Hematopoietic multipotent progenitor cell treated with erythropoietin and hydrocortisone succinate and interleukin-3 and kit ligand, for 17 days (in vitro differentiated cells): ENCODE measurements at places on chromosomes 5 and 9.

GRCh38 chr5:10400411-10400810 lies 41.3 kb upstream of the ROPN1L start:
- DNase-seq: no peak

- DNase-seq: peak; percentile 48
Observed at GRCh38 chr9:69532396-69532795, 139.8 kb downstream of the APBA1 start.

GRCh38 chr5:163444526-163444925 lies 7.1 kb downstream of the CCNG1 start:
- DNase-seq: no peak

GRCh38 chr5:108061941-108062340 lies 320.0 kb downstream of the FBXL17 start:
- no peak for DNase-seq

DNA sequence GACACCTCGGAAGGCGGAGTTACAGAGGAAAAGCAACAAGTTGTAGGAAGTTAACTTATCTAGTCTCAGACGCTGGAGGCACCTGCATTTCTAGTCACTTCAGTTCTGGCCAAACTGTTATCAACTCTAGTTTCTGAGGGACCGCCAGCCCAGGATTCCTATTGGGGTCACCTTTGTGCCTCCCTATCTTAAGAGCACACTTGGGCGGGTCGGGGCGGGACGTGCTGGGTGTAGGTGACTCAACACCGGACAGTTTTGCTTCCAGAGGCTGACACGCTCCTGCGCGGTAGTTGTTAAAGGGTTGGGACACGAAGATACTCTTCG lies 679 bp upstream of the KDM4C start:
- DNase-seq: peak; percentile 94

DNA sequence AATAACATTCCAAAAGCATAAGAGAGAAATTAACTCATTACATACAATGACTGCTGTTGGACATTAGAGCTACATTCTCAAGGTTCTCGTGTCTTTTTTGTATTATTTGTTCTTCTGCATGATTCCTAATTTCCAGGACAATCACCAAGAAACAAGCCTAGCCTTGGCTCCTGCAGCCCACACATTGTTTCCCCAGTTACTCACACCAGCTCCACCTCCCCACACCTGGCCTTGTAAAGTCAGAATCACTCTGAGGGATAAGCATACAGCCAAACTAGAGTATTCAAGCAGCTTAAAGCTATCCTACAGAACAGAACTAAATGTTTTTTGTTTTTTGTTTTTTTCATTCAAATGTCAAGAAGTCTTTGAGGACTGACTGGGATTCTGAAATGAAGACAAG lies 189.2 kb downstream of the HINT1 start:
- DNase-seq: no peak

DNA sequence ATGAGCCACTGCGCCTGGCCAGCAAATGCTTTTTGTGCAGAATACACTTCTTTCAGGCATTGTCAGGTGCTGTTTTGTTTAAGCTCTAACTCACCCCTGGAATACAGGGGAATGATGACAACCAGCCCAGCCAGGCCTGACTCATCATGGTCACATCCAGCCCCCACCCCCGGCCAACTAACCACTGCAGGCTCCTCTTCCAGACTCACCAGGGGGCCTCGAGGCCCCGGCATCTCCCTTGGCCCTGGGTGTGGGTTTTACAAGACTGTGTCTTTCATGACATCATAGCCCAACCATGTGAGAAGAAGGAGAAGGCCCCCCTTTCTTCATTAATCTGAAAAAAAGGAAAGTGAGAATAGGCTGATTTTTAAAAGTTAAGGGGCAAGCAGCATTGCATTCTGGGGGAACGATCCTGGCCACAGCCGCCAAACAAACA lies 35.5 kb downstream of the OLFML2A start:
- DNase-seq: no peak

DNA sequence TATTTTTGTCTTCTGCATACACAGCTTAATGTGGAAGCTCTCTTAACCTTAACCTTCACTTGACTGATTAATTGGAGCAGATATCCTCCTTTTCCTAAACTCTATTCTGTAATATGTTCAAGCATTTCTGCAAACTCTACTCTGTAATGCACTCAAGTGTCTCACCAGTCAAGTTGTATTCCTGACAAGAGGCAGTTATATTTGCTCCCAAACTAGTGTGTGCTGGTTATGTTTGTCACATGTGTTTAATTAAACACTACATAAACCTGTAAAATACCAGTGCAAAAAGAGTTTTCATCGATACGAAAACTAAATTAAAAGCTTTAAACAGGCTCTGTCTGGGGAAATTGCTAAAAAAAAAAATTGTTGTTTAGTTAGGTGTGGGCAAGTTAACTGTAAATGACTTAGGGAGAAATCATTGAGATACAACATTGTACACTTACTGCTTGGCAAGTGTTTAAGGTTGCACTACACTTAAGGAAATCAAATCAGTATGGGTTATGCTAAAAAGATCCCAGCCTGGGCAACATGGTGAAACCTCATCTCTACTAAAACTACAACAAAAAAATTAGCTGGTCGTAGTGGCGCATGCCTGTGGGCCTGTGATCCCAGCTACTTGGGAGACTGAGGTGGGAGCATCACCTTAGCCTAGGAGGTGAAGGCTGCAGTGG lies 6.7 kb downstream of the FAF2 start:
- DNase-seq: no peak

DNA sequence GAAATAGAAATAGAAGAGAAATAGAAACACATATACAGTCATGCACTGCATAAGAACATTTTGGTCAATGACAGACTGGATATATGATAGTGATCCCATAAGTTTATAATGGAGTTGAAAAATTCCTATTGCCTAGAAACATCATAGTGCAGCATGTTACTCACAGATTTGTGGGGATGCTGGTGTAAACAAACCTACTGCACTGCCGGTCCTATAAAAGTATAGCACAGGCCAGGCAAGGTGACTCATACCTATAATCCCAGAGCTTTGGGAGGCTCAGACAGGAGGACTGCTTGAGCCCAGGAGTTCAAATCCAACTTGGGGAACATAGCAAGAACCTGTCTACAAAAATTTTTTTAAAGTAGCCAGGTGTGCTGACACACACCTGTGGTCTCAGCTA lies 240.6 kb upstream of the MAP3K1 start:
- no peak for DNase-seq

DNA sequence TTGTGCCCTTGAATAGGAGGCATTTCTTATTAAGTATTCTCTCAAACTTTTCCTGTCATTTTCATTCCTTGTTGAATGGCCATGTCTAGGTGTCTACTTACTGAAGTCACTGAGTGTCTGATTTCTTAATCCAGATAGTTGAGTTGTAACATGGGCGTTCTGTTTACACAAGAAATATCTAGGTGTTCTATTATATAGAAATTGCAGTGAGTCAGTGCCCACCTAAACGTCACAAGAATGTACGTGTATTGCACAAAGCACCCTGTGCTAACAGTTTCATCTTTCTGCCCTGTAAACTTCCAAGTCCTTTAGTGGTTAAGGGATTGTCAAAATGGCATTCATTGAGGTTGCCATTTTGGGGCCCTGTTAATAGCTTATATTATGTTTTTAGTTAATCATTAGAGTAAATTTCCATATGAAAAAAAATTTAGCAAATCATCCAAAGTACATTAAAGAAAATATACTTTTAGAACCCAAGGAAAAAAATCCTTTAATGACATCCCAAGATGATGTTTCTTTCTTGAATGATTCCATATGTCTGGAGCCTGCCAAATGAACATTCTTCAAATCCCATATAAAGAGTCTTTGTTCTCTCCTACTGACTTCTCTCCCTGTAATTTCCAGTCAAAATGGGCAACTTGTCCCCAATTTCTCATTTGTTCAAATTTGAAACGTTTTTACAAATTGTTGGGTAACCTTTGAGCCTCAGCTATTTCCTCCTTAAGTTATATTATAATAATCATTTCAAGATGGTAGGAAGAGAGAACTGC lies 114.2 kb downstream of the GOLPH3 start:
- DNase-seq: no peak

DNA sequence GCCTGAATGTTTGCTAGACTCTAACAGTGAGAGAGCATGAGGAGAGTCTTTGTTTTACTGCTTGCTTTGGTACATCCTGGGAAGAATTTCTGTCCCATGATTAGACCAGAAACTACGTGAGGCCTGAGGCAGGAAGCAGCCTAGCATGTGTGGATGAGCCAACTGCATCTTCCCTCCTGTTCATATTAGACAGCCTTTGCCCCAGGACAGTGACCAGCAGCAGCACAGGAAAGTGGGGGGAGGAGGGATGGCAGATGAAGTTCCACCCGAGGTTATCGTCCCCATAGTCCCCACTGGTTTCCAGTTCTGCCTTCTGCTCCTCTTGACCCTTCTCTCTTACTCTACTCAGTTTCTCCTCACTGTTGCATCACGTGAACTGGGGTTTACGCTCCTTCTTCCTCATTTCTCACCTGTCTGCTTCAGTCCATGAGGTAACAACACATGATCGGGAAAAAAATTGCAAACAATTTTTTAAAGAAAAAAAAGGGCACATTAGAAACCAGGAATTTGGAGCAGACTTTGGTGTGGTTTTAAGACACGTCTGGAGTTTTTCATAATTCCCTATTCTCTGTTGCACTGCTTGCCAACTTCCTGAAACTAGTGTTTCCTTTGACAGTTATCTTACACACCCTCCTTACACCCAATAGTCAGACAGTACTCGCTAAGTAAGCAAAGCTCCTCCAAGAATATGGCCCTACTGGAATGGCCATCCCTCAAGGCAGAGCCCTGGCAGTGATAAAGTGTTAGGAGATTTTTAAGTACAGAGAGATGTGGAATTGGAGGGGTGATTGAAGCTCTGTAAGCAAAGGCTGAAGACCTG lies 84.1 kb downstream of the SNX18 start:
- DNase-seq: no peak

DNA sequence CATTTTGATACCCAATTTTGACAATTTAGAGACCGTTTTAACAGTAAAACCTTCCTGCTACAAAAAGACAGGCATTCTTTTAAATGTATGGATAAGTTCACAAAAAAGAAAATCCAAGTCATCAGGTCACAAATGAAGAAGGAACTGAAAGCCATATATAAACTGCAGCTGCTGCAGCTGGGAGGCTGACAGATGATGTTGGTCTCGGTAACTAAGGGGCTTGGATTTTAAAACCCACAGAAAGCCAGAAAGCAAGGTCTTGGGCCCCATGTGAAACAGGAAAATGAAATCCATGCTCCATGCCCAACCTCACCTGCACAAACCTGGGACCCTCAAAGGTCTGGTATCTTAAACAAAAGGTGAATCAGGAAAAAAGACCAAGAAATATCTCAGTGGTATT lies 15.7 kb upstream of the C5orf34 start:
- no peak for DNase-seq

DNA sequence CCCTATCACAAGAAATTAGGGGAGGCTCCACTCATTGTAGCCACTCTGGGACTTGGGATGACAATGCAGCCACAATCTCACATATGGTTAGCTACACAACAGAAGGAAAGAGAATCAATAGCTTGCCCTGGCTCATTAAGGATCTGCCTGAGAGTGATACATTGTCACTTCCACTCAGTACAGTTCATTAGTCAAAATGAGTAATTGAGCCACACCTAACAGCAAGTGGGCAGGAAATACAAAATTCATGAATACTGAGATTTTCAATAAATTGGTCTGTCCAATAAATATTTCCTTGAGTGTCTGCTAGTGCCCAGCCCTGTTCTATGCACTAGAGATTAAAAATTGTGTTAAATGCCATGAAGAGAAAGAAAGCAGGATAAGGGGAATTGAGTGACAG lies 231.3 kb upstream of the NR4A3 start:
- no peak for DNase-seq

GRCh38 chr5:176578391-176578808 lies 29.3 kb downstream of the CDHR2 start:
- peak; percentile 12 for DNase-seq

DNA sequence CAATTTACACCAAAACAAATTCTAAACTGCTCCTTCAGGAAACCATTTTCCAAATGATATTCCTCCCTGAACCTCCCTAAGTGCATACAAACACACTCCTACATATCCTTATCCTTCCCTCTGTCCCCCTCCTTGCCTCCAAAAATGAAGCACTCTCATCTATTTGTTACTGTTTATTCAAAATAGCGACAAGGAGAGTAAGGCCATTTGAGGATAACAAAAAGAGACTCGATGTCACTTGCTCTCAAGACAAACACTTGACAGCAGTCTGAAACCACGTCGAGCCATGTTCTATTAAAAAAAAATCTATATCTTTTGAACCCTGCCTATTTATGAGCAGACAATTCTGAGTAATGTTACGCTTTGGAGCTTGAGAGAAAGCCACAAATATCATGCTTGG lies 547.9 kb downstream of the DTWD2 start:
- no peak for DNase-seq

- DNase-seq: no peak
Observed at GRCh38 chr9:90421786-90422185, 220.8 kb downstream of the DIRAS2 start.

DNA sequence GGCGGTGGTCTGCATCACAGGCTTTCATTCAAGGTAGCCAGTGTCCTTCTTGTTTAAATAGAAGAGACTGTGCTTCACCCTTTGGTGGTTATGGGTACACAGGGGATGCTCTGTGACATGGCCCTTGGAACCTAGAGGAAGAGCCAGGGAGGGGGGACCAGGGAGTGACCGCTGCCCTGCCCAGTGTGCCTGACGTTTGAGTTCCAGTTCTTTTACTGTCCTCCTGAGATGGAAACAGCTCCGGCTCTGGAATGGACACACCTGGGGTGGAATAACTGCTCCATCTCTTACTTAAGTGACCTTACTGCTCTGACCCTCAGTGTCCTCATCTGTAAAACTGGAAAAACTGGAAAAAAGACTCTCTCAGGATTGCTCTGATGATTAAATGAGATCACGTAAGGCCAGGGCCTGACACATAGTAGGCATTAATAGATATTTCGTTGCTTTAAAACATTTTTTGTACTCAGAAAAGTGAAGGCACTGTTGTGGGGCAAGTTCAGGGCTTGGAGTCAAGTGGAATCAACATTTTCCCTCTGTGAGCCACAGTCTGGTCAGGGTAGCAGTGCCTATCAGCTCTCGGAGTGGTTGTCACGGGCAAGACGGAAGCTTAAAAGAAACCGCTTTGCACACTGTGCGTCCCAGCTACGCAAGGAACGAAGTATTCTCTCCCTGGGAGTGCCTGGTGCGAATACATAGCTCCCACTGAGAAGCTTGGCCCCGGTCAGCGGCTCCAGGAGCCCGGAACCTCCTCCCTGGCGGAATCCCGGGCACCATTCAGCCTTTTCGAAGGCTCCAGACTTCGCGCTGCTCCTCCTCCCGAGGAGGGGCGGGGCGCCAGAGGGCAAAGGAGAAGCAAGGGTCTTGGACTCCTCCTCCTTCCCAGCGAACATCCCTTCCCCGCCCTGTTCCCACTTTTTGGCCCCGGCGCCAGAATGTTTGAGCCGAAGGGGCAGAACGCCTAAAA lies 5.8 kb downstream of the POU4F3 start:
- no peak for DNase-seq
